BE2C (cell line): ENCODE measurements at places on chromosomes 5 and 9.

- peak; percentile 37 for DNase-seq
Observed at GRCh38 chr5:151685749-151686673, 704 bp downstream of the SPARC start.

GRCh38 chr5:122753500-122753899, 21.4 kb upstream of the SNX2 start:
- DNase-seq = no peak

GRCh38 chr5:141672841-141673813, 8.9 kb downstream of the ARAP3 start:
- no peak for DNase-seq

DNA sequence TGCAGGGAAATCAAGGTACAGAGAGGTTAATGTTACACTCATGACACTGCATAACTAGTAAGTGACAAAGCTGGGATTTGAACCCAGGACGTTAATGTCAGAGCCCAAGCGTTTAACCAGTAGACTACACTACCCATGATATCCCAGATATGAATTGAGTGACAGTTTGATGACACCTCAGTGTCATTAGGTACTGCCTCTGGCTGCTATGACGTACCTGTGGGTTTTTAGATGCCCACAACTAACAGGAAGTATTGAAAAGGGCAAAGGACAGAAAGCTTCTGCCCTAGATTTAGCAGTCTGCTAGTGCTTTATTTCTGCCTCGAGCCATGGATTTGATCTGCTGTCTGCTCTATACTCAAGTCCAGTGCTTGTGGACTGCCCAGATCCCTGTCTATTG, 56.2 kb downstream of the GLRA1 start:
- no peak for DNase-seq

- DNase-seq = no peak
Observed at GRCh38 chr9:95135756-95136155, 181.8 kb downstream of the FANCC start.

GRCh38 chr5:22539762-22540161, 313.4 kb downstream of the CDH12 start:
- DNase-seq = no peak

DNA sequence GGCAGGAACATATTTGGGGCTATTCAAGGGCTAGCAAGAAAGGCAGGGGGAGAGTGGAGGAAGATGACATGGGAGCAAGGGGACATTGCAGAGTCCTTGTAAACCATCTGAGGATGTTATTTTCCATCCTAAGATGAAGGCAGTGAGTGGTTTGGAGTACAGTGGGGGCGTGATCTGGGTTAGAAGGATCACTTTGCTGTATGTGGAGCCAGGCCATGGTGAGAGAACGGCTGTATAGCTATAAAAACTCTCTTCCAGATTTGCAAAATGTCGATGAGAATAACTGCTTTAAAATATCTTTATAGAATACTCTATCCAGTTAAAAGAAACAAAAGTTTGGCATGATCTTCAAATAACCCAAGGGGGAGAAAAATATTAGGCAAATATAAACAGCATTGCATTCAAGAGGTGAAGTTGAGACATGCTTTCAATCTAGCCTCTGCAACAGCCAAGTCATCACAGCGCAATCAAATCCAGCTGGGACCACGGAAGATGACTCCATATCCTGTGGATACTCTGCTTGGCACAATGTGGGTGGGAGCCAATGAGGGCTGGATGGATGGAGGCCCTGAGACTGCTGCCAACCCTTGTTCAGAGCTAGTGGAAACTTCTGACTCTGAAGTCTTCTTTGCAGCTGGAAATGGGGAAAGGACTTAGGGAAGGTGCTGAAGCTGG, 111.5 kb upstream of the BASP1 start:
- no peak for DNase-seq

DNA sequence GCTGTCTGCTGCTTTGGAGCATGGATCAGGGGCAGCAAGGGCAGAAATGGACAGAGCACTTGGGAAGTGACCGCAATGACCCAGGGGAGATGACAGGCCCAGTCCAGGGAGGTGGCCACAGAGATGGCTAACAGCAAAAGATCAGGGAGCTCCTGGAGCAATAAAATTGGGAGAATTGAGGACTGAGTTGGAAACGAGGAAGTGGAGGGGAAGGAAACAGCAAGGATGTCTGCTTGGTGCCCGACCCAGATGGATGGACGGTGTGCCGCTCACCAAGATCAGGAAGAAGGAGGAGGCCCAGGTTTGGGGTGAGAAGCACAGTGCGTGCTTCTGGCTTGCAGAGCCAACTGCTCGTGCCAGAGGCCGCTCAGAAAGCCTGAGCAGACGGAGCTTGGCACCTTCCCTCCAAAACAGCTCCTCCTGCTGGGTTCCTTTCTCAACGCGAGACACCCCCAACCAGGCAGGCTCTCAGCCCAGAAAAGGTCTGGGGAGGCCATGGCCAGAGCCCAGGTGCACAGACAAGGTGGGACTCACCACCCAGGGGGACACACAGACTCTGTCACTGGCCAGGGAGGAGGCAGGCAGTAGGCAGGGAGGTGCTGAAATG, 1.7 kb upstream of the SLC34A1 start:
- DNase-seq = peak; percentile 43

GRCh38 chr5:82601077-82601476, 322.9 kb upstream of the RPS23 start:
- DNase-seq = no peak

DNA sequence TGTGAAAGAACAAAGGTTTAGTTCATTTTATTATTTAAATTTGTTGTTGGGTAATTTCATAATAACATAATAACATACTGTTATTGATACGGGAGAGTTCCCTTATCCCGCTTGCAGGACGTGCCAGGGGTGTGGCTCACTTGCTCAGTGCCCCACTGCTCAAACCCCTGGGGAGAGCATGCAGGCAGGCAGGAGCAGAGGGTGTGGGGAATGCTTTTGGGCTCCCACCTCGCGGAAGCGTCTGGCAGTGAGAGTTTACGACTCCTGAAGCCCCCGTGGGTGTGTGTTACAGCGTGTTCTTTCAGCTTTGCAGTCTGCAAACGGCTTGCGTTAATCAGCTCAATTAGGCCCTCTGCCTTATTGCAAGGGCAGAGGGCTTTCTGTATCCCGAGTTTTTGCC, 675.9 kb downstream of the SEMA5A start:
- DNase-seq = no peak

- no peak for DNase-seq
Observed at GRCh38 chr9:113482341-113482740, 18.8 kb downstream of the RGS3 start.

DNA sequence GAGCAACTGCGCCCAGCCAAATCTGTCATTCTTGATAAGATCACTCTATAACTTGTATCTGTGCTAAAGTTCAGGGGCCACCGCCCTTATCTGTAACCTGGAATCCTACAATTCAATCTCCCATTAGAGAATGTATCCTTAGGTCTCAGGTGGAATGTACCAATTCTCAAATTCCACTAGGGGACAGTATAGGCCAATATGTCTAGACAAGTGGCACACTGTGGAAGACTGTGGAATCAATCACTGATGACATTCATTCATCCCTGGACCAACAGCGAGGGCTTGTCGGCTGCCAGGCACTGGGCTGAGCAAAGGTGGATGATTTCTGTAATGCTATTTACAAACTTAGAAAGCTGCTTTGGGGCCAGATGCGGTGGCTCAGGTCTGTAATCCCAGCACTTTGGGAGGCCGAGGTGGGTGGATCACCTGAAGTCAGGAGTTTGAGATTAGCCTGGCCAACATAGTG, 28.7 kb upstream of the MEGF9 start:
- peak; percentile 30 for DNase-seq

GRCh38 chr5:137365126-137365865, 133.8 kb downstream of the SPOCK1 start:
- DNase-seq = no peak

GRCh38 chr9:134179595-134179917, 15.2 kb upstream of the RNU6ATAC start:
- peak; percentile 2 for DNase-seq

GRCh38 chr9:38160613-38161215, 91.7 kb upstream of the SHB start:
- peak; percentile 82 for DNase-seq

GRCh38 chr9:36407122-36407723, 7.2 kb upstream of the RNF38 start:
- peak; percentile 55 for DNase-seq

GRCh38 chr9:86767373-86767772, 179.9 kb downstream of the GAS1 start:
- DNase-seq = no peak

- DNase-seq = no peak
Observed at GRCh38 chr9:76358628-76359280, 35.5 kb downstream of the RFK start.

- DNase-seq = no peak
Observed at GRCh38 chr5:88396751-88397281, 128.2 kb upstream of the TMEM161B start.

DNA sequence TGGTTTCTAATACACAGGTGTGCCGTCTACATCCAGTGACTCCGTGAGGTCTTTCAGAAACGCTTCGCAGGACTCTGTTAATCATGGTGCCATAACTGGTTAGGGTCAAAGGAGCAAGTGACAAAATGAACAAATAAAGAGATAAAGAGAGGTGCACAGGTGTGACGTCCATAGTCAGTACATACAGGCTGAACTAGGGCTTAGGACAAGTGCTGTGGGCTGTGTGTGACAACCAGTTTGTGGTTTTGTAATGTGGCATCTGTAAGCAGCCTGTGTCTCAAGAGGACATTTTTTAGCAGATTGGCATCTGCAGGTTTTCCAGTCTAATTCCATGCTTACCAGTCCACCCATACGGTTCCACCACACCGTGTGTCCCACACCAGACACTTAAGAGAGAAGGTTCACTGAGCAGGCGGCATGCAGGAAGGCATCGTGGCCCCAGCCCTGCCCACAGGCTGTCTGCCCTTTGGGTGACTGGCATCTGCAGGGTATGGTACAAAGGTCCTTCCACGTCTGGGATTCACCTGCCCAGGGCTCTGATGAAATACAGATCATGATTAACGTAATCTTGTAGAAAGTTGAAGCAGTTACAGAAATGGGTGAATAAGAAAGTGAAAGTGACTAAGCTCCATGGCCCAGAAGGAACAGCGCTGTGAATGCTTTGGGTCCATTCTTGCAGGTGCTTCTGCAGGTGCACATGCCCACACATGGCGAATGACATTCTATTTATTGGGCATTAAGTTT, 26.9 kb downstream of the SRD5A1 start:
- DNase-seq = no peak

- no peak for DNase-seq
Observed at GRCh38 chr9:118721923-118722322, 647.3 kb downstream of the BRINP1 start.

GRCh38 chr5:141807329-141807728, 70.9 kb downstream of the PCDH1 start:
- DNase-seq = no peak

DNA sequence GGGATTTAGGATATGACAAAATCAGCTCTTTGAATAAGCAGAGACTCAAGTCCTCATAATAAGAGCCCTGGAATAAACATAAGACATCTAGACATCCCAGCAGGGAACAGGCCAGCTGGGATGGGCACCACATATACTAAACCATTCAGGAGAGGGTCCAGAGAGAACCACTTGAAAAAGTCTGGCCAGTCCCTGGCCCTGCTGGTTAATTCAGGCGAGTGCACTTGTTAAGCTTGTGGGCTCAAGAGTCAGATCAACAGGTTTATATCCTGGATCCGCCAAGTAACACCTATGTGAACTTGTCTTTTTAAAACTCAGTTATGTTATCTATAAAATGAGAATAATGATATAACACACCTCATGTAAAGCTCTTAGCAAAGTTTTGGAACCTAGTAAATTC, 63.3 kb downstream of the CAVIN4 start:
- DNase-seq = no peak

DNA sequence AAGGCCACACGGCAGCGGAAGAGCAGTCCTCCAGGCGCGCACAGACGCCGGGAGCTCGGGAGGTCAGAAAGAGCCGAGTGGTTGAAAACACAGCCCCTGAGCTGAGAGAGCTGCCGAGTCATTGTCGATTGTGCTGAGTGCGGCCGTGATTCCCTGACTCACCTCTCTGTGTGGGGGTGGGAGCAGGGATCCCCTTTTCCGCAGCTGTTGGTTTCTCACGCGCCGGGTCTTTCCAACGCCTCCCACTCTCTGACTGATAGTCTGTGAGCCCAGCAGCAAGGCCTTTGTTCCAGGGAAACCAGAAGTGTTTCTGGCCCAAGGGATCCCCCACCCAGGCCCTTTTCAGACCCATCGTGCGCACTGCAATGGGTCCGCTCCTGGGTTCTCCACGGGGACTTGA, 97.3 kb downstream of the MRPL36 start:
- no peak for DNase-seq

DNA sequence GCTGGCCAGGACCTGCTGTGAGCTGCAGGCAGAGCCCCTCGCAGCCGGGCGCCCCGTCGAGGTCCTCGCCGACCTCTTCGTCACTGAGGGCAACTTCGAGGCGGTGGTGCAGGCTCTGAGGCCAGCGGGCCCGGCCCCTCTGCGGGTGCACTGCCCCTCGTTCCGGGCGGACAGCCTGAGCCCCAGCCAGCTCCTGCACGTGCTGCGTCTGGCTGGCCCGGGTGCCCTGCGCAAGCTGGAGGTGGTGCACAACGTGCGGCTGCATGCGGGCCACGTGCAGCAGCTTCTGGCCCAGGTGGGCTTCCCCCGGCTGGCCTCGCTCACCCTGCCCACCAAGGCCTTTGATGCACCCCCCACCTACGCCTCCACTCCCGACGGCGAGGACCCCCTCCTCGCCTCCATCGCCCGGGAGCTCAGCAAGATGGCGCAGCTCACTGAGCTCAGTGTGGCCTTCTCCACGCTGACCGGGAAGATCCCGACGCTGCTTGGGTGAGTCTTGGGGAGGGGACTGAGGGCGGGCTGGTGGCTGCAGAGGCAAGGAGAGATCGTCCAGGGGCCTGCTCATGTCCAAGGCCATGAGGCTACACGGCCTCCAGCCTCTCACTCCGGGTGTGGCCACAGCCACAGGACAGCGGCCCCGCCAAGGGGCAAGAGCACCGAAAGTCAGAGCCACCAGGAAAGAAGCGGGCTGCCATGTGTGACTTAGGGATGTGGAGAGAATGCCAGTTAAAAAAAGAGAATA, 825 bp downstream of the LRRC14B start:
- no peak for DNase-seq

DNA sequence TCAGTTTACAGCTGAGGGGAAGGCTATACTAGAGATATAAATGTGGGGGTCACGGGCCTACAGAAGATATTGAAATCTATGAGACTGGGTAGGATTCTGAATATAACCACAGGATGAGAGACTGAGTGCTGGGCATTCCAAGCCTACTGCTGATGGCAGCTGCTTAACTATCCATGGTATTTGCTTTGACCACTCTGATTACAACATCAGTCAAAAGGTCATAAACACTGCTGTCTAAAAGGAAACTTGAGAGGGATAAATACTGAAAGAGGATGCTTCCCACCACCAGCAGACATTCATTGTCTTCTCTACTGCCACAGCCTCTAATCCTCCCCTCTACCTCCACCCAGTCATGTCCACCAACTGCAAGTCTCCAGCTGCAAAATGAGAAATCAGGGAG, 3.8 kb downstream of the ZNF622 start:
- no peak for DNase-seq

- DNase-seq = peak; percentile 95
Observed at GRCh38 chr9:88537761-88538091, 2.7 kb downstream of the NXNL2 start.

- no peak for DNase-seq
Observed at GRCh38 chr9:134681061-134681661, 39.6 kb downstream of the COL5A1 start.

- DNase-seq = no peak
Observed at GRCh38 chr5:154095904-154096303, 57.1 kb downstream of the MFAP3 start.
